ENCODE measurements at places on chromosomes 2 and 18.

- no peak for DNase-seq
These were observed 861 bp upstream of the SEMA4C start for GRCh38 chr2:96870626-96871255.

DNA sequence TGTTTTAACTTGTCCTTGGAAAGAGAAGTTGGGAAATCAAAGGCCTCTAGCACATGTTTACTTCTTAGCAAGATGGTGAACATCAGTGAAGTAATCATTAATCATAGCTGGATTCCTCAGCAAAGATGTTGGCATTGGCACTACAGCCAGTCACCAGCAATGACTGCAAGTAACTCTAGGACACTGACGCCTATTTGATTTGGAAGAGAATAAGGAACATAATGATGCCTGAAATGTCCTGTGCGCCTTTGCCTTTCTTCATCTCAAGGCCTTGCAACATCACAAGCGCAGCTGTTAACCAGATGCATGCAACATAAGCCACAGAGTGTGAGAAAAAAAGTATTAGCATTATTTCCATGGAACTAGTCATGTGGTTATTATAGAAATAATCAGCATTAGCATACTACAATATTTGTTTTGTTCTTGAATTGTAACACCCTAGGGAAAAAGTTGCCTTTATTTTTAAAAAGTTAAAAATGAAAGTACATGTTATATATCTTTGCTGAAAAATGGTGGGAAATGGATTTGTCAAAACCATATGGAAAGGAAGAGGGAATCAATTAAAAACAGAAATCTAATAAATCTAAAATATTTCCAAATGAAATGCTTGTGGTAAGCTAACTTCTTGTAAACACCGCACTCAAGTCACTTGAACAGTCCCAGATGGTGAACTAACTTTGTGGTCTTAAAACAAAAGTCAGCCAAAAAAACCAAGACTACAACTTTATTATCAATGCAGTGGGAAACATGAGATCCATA lies 55.6 kb downstream of the THADA start:
- no peak for DNase-seq

DNA sequence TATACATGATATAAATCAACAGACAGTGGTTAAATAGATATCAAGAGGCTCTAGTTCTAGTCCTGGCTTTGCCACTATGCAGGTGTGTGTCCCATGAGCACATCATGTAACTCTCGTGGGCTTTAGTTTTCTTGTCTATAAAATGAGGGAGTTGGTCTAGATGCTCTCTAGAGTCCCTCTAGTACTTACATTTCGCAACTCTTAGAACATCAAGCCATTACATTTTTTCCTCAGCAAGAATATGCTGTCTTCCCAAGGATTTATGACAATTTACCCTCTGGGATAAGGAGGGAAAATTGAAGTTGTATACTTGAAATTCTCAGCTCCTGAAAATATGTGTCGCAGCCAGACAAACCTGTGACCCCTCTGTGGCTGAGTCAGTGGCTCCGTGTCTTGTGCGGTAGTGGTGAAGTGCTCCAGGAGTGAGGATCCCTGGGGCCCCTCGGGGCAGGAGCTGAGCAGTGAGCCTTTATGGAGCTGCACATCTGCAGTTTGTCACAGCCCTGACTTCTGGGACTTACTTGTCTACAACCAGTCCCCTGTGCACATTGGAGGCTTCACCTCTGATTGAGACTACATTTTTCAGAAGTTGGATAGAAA lies 6.8 kb downstream of the PKP4 start:
- peak; percentile 17 for DNase-seq

GRCh38 chr18:66167829-66168684 lies 417.2 kb downstream of the CDH7 start:
- no peak for DNase-seq

DNA sequence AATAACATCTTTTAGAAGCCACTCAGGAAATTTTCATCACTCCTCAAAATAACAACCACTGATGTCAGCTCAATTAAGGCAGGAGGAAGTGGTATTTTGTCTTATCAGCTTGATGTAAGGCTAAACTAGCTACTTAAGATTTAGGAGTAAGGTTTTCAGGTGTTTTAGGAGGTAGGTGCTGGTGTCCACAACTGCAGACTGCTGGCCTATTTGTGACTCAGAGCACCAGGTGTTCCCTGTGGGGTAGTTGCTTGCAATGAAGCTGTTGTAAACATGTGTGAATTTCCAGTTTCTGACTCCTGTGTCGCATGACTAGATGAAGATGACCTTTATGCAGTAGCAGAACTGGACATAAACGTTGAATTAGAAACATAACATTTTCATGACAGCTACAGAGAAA lies 164.2 kb downstream of the THSD7B start:
- DNase-seq, result no peak

All from glutamatergic neuron (in vitro differentiated cells).